ENCODE measurements at places on chromosomes 1 and 21. TPM values are rescaled to one million over a fixed set of nuclear protein-coding genes. Genes with fewer than 3 reads are reported as not detected.

DNA sequence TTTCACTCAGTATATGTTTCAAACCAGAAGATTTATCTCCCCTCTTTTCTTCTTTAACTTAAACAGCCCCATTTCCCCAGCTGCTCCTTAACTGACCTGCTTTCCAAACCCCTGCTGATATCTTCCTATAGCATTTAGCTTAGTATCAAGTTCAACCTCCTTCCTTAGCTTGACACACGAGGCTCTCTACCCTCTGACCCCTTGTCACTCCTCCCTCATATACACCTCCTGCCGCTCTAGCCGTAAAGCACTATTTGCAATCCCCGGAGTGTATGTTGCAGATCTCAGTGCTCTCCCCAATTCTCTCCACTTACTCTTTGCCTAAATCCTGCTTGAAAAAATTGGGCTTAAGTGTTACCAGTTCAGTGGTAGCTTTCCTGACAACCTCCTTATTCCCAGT lies 13.7 kb upstream of the AKR1A1 start:
- no peak for DNase-seq
- H3K36me3 ChIP-seq: no peaks in the 10 kb centered on the region
- no peak overlapping the region for H3K4me3 ChIP-seq
- no peaks in the 10 kb centered on the region for H3K27me3 ChIP-seq
- H3K27ac ChIP-seq: no peak overlapping the region
- H3K4me1 ChIP-seq: no peaks in the 10 kb centered on the region

DNA sequence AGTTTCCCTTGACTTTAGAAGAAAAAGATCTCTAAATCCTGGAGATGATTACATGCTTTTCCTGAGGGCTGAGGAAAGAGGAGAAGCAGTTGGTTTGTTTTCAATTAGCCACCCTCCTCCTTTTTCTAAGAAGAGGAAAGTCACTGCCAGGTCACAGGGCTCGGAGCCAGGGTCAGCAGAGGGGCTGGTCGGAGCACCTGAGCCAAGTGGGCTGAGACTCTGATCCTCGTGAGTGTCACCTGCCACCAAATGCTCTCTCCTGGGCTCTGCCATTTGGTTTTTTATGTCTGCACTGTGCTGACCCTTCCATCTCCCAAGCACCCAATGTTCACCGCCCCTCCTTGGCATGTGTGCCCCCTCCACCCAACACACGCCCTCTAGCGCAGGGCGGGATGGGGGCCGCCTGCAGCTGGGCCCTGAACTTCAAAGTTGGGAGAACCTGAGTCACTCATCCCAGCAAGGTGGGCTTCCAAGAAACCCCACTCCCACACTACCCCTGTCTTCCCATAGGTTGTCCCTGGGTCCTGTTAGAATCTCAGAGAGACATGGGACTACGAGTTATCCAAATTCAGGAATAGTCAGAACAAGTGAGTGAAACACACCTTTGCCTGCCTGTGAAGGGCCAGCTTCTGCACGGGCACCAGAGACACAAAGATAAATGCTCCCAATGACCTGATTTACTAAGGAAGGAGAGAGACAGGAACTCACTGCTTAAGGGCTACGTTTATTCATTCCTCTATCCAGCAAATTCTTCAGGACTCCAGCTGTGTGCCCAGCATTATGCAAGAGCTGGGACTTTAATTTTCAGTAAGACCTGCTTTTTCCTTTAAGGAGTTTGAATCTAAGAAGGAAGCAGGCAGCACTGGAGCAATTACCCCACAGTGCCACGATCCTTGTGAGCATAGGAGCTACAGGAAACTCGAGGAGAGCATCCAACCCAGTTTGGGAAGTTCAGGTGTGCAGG lies 127.5 kb downstream of the RHOU start:
- peaks cover 4% of the 10 kb centered on the region for H3K4me1 ChIP-seq
- no peak overlapping the region for H3K27ac ChIP-seq
- H3K27me3 ChIP-seq: no peaks in the 10 kb centered on the region
- no peaks in the 10 kb centered on the region for H3K36me3 ChIP-seq
- no peak overlapping the region for H3K4me3 ChIP-seq
- DNase-seq: no peak

DNA sequence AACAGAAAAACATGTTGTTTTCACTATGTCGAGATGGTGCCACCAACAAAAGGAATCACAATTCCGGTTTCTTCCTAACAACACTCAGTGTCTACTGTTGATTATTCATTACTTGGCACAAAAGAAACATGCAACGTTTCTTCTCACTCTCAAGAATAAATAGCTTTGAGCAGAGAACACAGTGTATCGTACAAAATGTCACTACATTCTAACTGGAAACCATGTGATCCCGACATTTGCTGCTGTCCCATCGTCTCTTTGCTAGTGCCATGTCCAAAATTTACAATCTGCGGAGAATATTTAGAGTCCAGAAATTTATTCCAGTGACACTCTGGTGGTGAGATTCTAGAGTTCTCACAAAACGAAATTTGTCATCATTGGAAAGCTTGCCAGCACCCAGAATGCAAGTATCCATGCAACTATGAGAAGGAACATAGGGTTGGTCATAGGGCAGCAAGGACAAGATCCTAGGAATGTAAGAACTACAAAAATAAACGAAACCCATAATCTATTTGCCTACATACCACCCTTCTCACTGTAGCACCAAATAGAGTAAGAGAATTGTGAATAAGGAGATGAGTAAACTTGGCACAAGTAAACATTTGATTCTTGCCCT lies 505.1 kb downstream of the LTN1 start:
- peak overlapping the region; percentile 37 for H3K27ac ChIP-seq
- no peak for DNase-seq
- H3K4me3 ChIP-seq: no peak overlapping the region
- H3K27me3 ChIP-seq: no peaks in the 10 kb centered on the region
- no peaks in the 10 kb centered on the region for H3K4me1 ChIP-seq

DNA sequence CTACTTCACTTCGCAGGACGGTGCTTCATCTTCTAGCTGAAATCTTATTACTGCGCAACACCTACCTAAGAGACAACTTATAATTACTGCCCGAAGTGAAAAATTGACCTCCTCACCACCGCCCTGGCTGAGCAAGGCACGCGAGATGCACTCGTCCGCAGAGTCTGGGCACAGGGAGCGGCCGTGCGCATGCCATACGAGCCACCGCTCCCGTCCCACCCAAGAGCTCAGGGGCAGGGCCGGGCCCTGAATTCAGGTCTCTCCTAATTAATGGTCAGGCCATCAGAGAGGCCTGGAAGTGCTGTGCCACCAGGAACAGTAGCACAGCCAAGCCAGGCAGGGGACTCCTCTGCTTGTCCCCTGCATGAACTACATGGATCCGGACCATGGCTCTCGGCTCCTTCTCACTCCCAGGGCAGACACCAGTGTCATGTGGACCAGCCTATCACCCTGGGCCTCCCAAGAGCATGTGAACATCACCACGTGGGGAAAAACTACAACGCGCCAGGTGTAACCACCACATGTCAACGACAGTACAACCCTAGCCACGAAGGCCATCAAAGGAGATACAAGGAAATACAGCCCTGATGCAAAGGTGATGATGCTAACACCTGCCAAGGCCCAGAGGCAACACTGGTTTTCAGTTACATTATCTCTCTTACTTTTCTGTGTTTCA lies 11.5 kb downstream of the RIPK4 start:
- H3K4me3 ChIP-seq: no peak overlapping the region
- H3K4me1 ChIP-seq: peaks cover 21% of the 10 kb centered on the region
- no peaks in the 10 kb centered on the region for H3K27me3 ChIP-seq
- H3K27ac ChIP-seq: no peak overlapping the region

DNA sequence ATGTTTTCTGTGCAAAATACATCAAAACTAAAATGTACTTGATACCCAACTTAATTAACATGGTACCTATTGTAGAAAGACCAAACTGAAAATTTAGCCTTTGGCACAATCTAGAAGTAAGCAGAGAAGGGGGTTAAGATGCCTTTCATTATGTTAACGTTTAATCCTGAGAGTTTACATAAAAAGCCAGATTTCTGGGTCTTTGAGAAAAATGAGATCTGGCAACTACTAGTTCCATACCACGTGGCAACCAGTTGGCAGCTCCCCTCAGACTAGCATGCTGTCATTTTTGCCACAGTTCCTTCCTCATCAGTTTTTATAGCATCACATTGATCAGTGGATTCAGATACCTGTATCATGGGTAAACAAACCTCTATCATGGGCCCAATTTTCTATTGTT lies 1.5 kb downstream of the RO60 start:
- no peaks in the 10 kb centered on the region for H3K36me3 ChIP-seq
- H3K27ac ChIP-seq: no peak overlapping the region
- peak overlapping the region; percentile 71 for H3K4me3 ChIP-seq
- peaks cover 27% of the 10 kb centered on the region for H3K4me1 ChIP-seq

- H3K4me3 ChIP-seq: peak overlapping the region; percentile 89
- peak overlapping the region; percentile 97 for H3K27ac ChIP-seq
- peaks cover 21% of the 10 kb centered on the region for H3K4me1 ChIP-seq
- DNase-seq: peak; percentile 96
Measured at GRCh38 chr1:198158735-198159589, 2.2 kb downstream of the NEK7 start.

- H3K4me3 ChIP-seq: no peak overlapping the region
- no peaks in the 10 kb centered on the region for H3K4me1 ChIP-seq
- DNase-seq: no peak
- H3K27ac ChIP-seq: no peak overlapping the region
- H3K36me3 ChIP-seq: peaks cover 57% of the 10 kb centered on the region
Measured at GRCh38 chr21:39397646-39398385, 47.8 kb downstream of the LCA5L start.

DNA sequence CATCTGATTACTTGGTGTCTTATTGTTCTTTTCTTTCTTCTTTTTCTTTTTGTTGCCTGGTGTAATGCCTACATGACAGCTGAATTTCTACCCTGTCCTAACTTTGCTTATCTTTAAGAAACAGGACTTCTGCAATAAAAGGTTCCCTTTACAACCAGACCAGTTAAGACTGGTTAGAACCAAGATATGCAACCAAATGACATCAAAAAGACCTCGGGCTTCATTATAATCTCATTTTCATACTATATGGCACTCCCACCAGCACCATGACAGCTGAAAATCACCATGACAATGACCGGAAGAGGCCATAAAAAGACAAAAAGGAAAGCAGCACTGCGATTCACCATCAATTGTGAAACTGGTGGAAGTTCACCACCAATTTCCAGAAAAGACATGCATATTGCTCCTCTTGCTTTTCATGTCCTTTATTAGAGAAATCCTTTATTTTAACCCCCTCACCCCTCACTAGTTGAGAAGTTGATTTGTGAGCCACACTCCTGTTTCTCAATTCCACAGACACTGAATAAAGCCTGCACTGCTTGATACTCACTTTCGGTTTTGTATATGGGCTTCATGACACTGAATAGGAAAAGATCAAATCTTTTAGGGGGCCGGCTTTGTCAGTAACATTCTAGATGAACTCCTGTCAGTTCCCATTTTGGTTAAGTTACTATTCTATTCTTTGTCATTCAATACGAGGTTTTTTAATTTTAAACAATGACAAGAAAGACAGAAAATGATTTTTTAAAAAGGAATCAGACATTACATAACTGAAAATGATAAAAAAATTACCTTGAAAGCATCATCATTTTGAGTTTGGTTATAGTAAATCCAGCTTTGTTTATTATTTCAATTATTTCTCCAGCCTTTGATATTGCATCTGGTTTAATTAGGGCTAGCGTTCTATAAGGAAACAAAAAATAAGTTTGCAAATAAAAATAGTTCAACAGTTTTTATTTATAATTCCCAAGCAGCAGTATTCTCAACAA lies 58.1 kb downstream of the NME7 start:
- H3K4me1 ChIP-seq: no peaks in the 10 kb centered on the region
- H3K27me3 ChIP-seq: no peaks in the 10 kb centered on the region
- no peaks in the 10 kb centered on the region for H3K36me3 ChIP-seq
- no peak overlapping the region for H3K27ac ChIP-seq
- DNase-seq: no peak

DNA sequence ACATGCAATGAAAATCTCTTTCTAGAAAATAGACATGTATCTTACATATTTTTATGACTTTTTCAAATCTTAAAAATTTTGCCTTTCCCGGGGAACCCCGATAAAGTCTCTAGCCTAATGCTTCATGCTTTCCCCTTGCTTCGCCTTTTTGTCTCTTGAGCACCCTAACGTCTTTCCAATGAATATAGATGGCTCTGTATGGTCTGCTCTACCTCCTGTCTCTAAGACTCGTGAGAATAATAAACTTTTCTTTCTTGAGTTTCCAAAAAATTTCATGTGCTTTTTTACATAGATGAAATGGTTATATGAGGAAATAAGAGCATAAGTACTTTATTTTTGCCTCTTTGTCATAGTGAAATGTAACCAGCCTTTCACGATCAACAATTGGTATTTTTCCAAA lies 202.6 kb downstream of the PDE4B start:
- no peaks in the 10 kb centered on the region for H3K36me3 ChIP-seq
- H3K4me3 ChIP-seq: no peak overlapping the region
- H3K27ac ChIP-seq: no peak overlapping the region
- no peaks in the 10 kb centered on the region for H3K4me1 ChIP-seq
- no peak for DNase-seq
- no peaks in the 10 kb centered on the region for H3K27me3 ChIP-seq

DNA sequence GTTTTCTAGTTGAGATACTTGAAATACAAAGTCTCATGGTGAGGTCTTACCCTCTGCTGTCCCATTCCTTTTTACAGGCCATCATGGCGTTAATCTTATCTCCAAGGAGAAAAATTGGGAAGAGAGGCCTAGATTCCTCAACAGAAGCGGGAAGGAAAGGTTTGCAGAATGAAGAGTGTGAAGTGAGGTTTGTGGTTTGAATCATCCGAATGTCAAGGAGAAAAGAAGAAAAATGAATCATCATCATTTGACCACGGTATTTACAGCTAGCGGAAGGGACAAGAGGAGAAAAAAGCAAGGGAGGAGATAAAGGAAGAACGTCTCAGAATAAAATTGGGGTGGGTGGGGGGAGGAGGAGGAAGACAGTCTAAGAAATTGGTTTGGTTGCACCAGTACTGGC lies 935 bp upstream of the COG2 start:
- H3K27ac ChIP-seq: no peak overlapping the region
- H3K4me3 ChIP-seq: no peak overlapping the region
- no peaks in the 10 kb centered on the region for H3K36me3 ChIP-seq
- no peaks in the 10 kb centered on the region for H3K27me3 ChIP-seq

Gene CACHD1
- total RNA-seq: 23.0 TPM

Gene TRNAU1AP
- 24.6 TPM for total RNA-seq

Gene CFAP126
- 0.37 TPM for total RNA-seq

Gene TMEM39B
- total RNA-seq: 22.1 TPM

Gene INKA2
- total RNA-seq: 9.9 TPM

Gene IRF6
- 11.5 TPM for total RNA-seq

Measured in upper lobe of left lung (tissue), 6 donors.